ENCODE measurements at places on chromosomes 4 and X.

GRCh38 chr4:163090997-163091684, 75.5 kb downstream of the NAF1 start:
- DNase-seq, result no peak

DNA sequence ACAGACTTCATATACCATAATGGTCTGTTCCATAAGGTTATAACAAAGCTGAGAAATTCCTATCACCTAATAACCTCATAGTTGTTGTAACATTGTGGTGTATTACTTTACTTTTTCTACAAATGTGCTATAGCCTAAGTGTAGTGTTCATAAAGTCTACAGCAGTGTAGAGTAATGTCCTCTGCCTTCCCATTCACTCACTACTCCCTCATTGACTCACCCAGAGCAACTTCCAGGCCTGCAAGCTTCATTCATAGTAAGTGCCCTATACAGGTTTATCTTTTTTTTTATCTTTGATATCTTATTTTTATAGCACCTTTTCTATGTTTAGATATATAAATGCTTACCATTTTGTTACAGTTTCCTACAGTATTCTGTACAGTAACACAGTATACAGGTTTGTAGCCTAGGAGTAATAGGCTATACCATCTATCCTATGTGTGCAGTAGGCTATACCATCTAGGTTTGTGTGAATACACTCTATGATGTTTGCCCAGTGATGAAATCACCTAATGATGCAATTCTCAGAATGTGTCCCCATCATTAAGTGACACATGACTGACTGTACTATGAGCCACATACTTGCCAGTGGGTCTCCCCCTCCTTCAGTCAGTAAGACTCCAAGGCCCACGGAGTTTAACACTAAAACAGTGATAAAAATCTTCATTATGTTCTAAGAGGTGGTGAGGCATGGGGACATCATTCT, 299.9 kb downstream of the UNC5C start:
- no peak for DNase-seq

DNA sequence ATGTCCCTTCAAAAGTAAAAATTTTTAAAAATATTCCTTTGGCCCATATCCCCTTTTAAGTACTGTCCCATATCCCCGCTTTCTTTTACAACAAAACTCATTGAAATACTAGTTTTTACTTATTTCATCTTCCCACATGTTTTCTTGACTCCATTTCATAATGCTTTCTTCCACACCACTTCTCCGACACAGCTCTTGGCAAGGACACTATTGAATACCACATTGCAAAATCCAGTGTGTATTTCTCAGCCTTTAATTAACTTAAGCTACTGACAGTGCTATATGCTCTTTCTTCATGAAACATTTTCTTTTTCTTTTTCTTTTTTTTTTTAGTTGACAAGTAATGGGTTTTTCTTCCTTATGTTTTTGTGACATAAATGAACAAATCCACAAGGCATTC, 28.8 kb downstream of the PRDM8 start:
- DNase-seq, result no peak

DNA sequence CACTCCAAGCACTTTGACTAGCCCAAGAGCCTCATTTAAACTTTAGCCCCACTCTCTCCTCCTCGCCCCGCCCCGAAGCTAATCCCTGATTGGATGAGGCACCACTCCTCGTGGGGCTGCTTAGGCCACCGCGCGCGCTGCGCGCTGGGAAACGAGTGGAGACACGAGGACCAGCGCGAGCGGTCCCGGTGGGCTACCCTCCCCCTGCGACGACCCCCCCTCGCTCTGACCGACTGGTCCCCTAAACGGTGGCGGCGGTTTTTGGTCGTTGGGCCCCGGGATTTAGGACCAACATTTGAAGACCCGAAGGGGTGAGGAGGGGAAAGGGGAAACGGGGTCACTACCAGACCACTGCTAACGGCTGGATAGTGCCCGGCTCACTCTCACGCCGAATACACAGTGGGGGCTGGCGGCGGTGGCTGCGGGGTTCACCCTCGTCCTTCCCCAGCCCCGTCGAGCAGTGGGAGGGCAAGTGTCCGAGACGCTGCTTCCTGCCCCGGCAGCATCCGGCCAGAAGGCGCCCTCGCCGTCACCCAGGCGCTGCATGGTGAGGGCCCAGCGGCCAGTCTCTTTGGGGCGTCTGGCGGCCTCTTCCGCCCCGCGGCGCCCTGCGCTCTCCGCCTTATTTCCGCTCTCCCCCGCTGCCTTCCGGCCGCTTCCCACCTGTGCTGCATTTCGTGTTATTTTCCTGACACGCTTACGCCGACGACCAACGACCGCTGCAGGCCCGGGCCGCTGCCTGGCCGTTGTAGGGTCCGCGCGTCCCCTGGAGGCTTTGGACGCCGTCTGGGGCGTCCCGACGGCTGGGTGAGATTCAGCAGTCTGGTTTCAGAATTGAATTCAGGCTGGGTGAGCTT, at the start of gene RBM46:
Gene RBM46 (plus strand): TSS at position 147 of the 857 bp plus-strand sequence. CDS start 15,481 bp downstream, outside the sequence.
- DNase-seq, result no peak

- no peak for DNase-seq
Observed at GRCh38 chr4:59615316-59615715, 1584.8 kb upstream of the ADGRL3 start.

- no peak for DNase-seq
Observed at GRCh38 chr4:1505511-1506460, 99.5 kb upstream of the NKX1-1 start.

GRCh38 chrX:47222751-47223350, 4.4 kb downstream of the CDK16 start:
- DNase-seq, result no peak

GRCh38 chr4:168485156-168485910, 5.0 kb upstream of the DDX60L start:
- DNase-seq, result no peak

- DNase-seq, result no peak
Observed at GRCh38 chr4:147418226-147418625, 62.7 kb upstream of the EDNRA start.

DNA sequence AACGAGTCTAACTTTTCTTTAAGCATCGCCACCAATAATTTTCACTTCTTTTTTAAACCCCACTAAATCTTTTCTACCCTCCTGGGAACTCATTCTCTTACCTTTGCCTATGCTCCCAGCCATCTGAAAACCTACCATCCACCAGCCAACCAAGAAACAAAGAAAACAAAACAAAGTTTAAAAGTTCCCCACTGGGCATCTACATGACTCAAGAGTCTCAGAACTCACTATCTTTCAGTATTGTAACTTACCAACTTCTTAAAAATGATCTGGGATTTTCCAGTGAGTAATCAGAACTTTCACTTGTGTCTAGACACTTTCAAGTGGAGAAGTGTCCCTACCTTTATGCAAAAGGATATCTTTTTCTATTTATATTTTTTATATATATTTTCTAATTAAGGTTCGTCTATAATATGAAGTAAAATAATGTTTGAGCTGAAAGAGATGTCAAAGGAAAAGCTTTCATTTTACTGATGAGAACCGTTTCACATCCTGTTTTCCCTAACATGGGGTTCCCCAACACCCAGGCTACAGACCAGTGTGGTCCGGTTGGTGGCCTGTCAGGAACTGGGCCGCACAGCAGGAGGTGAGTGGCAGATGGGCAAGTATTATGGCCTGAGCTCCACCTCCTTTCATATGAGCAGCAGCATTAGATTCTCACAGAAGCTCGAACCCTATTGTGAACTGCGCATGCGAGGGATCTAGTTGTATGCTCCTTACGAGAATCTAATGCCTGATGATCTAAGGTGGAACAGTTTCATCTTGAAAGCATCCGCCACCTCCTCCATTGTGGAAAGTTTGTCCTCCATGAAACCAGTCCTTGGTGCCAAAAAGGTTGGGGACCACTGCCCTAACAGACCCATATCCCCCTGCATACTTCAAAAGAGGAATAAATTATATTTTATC, 9.8 kb upstream of the TIGD2 start:
- DNase-seq, result no peak

DNA sequence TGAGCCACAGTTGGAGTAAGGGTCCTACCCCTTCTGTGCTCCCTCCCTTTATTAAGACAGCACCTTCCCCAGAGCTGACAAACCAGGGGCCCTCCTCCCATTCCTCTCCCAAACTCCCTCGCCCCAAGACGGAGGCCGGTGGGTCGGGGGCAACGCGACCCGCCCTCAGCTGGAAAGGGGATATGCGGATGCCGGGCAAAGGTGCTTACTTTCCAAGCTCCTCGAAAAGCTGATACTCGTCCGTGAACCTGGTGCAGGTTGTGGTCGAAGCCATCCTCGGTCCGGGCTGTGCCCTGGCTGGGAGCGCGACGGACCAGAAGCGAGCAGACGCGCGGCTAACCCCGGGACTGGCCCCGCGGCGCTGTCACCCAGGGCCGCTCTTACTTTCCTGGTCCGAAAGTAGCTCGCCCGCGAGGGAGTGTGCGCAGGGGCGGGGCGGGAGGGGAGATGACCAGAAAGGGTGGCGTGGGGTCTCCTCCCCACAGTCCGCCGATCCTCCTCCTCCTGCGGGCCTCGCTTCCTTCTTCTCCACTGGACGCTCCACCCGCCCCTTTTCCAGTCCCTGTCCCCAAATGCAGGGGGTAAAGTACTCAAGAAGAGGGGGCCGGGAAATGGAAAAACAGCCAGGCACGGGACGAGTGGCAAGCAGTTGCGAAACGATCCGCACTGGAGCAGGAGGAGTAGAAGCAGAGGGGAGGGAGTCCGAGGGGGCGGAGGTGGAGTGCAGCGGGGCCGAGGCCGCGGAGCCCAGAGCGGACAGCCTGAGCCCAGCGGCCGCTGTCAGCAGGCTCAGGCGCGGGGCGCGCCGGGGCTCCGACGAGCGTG, 531 bp downstream of the CAMK2D start:
- DNase-seq, result peak; percentile 36

GRCh38 chrX:25337841-25338240, 322.1 kb upstream of the ARX start:
- DNase-seq, result no peak

DNA sequence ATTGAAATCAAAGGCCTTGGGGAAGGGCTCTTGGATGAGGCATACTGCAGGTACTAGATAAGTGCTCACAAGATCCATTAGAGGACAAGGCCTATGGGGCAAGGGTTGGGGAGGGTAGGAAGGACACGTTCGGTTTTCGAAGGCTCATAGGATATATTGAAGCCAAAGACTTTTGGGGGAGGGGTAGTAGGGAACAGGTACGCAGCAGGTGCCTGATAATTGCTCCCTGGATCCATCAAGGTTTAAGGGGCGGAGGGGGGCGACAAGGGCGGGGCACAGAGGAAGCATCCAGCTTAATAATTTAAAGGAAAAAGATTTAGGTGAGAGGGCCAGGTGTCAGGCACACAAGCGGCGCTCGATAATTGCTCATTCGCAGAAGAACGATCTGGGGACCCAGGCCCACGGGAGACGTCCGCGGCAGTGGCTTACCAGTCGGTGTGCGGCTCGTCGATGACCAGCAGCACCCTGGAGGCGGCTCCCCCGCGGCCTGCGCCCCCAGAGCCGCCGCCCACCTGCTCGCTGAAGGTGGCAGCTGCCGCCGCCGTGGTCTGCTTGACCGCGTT, 653 bp downstream of the SYN1 start:
- DNase-seq, result no peak

DNA sequence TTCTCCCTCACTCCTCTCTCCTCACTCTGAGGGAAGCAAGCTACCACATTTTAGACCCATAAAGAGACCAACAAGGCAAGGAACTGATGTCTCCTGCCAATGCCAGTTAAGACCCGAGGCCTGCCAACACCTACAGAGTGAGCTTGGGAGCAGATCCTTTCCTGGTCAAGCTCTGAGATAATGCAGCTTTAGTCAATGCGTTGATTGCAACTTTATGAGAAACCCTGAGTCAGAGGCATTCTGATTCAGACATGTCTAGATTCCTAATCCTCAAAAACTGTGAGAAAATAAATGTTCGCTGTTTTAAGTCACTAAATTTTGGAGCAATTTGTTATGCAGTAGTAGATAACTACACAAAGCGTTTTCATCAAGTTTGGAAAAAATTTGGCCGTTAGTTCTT, 115.5 kb downstream of the JADE1 start:
- no peak for DNase-seq

- no peak for DNase-seq
Observed at GRCh38 chr4:513327-513726, 14.3 kb downstream of the PIGG start.

GRCh38 chr4:186010821-186011220, 58.1 kb upstream of the TLR3 start:
- DNase-seq, result no peak

GRCh38 chrX:129323115-129323514, 200.2 kb downstream of the SMARCA1 start:
- no peak for DNase-seq

DNA sequence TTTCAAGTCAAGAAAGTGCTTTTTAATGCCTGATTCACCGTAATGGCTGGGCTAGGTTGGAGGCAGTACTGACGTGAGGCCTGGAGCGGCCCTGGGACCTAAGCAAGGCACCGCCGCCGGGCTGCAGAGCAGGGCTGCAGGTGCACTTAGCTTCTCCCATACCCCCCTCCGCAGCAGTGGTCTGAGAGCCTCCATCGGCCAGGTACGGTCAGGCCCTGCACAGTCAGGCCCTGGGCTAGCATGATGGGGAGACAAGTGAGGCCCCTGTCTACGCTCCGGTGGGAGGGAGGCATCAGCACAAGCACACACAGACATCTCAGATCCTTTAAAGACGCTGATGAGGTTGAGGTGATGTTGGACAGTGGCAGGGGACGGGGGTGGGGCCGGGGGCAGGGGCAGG, 4.7 kb downstream of the MAEA start:
- DNase-seq, result no peak

DNA sequence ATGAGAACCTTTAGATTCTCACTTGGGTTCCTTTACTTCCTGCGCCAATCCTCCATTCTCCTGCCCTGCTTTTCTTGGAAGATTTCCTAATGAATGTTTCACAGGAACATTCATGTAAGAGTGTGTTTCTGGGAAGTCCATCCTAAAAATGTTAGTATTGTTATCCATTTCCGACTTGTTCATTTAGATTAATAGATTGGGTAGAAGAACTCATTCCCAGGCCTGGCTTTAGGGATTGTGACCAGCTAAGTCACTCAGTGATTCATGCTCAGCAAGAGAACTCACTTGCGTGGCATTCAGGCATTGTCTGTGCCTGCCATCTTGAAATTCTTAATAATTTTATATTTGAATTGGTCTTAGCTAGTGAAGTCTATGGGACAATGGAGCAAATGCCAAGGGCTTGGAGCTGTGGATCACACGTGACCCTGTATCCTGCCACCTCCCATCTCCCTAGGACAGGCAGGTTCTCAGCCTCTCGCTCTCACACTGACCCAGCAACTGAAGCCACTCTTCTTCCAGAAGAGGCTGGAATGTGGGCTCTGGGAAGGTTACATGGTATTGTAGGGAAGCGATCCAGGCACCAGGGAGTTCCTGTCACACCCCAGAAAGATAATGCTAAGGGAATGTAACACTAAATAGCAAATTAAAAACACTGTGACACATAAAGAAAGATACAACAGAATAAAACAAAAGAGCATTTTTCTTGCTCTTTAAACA, 562.1 kb downstream of the TMA16 start:
- no peak for DNase-seq
